ENCODE measurements at places on chromosomes 1 and 21.

- no peak for DNase-seq
Measured at GRCh38 chr1:244226435-244226834, 175.4 kb downstream of the ZBTB18 start.

- DNase-seq = no peak
Measured at GRCh38 chr1:147622731-147623130, 47.6 kb downstream of the ACP6 start.

- DNase-seq = no peak
Measured at GRCh38 chr1:9589144-9589718, 520 bp downstream of the TMEM201 start.

- no peak for DNase-seq
Measured at GRCh38 chr21:39670701-39671100, 58.0 kb downstream of the B3GALT5 start.

GRCh38 chr1:152953761-152954160 is 6.8 kb downstream of the SPRR5 start:
- DNase-seq = no peak

DNA sequence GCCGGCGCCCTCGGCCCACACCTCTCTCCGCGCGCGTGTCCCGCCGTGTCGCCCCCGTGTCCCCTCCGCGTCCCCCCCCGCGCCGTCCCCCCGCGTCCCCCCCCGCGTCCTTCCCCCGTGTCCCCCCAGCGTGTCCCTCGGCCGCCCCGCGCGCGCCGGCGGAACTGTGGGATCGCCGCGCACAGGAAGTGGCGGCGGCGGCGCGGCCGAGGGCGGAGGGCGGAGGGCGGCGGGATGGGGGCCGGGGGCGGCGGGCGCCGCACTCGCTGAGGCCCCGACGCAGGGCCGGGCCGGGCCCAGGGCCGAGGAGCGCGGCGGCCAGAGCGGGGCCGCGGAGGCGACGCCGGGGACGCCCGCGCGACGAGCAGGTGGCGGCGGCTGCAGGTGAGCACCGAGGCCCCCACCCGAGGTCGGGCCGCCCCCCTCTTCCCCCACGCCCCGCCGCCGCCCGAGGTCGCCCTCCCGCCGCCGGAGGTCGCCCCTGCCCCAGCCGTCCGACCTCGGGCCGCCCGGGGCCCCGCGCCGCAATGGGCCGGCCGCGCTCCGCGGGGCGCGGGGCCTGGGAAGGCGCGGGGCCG is at the start of gene AGPAT3:
Gene AGPAT3, plus strand, starts transcription at position 262 of the 578 bp plus-strand sequence. CDS start 94,459 bp downstream, outside the sequence.
- DNase-seq = no peak

GRCh38 chr21:21722731-21723130 is 724.5 kb downstream of the NCAM2 start:
- DNase-seq = no peak

All from NT2/D1 (cell line).